ENCODE measurements at places on chromosomes 7 and 10.
A peak's percentile ranks its signal among the peaks of the same experiment; 100 is the strongest.

GRCh38 chr10:101569323-101569621 is 18.8 kb downstream of the POLL start:
- no peak for DNase-seq

DNA sequence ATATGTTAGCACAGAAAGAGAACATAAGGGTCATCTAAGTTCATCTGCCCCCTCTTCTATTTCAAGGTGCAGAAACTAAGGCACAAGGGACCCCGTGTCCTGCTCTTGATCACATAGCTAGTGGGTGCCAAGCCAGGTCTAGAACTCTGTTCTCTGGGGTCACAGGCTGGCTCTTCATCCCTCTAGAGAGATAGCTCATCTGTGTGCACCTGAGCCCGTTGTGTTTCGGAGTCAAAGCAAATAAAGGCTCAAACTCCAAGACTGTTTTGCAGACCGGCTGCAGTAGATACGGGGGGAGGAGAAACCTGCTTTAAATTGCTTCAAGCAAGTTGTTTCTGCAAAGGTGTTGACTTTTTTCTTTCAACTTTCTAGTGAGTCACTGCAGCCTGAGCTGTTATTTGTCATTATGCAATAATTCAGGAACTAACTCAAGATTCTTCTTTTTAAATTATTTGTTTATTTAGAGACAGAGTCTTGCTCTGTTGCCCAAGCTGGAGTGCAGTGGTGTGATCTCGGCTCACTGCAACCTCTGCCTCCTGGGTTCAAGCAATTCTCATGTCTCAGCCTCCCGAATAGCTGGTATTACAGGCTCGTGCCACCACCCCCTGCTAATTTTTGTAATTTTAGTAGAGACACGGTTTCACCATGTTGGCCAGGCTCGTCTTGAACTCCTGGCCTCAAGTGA is 6.5 kb downstream of the BLVRA start:
- no peak for DNase-seq

DNA sequence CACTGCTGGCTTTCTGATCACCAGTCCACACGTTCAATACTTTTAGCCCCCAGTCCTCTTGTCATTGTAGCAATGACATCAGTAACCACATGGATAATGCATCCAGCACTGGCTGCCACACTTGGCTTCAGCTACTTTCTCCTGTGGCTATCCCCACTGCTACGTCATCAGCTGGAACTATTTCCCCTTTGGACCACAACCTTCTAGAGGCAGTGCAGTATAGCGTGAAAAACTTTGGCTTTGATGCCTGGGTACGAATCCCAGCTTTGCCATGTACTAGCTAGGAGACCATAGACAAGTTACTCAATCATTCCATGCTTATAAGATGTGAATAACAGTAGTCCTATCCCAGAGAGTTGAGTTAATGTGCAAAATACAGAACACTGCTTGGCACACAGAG is 63.2 kb downstream of the CCDC3 start:
- no peak for DNase-seq

DNA sequence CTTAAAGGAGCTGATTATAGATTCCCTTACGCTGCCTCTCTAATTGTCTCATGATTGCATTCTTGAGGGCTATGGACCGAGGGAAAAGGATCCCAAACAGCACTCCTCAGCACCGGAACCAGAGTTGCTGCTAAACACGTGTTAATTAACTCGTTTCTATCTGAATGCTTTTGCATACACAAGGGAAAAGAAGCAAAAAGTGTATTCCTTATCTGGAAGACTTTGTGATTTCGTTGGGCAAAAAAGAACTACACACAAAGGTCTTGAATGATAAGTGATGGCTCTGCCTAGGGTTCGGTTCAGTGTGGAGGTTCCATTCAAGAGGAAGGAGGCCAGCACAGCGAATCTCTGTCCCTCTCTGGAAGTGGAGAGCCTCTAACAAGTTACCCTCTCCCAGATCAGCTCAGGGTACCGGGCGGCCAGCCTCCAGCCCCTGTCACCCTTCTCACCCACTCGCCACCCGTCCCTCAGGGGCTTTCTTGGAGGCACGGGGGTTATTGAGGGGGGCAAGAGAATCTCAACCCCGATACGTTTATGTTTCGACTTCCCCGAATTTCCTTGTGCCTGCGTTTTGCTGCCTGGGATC is 515 bp upstream of the SLC4A2 start:
- no peak for DNase-seq

DNA sequence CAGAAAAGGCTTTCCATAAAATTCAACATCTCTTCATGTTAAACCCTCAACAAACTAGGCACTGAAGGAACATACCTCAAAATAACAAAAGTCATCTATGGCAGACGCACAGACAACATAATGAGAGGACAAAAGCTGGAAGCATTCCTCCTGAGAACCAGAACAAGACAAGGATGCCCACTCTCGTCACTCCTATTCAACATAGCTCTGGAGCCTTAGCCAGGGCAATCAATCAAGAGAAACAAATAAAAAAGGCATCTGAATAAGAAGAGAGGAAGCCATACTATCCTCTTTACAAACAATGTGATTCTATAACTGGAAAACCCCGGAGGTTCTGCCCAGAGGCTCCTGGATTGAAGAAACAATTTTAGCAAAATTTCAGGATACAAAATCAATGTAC is 251.0 kb downstream of the MALRD1 start:
- no peak for DNase-seq

DNA sequence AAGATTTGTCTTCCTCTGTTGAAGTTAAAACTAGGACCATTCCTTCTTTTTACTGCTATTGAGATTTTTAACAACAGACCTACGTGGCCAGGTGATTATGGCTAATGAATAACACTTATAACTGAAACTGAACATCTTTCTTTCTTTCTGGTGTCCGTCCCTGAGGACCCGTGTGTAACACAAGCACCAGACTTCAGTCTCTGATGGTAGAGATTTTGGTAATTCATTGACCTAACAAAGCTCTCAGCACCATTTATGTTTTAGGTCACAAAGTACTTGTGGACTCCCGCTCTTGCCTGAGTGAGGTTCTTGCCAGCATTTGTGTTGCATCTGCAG is 40.4 kb upstream of the TMEM229A start:
- DNase-seq, result no peak

DNA sequence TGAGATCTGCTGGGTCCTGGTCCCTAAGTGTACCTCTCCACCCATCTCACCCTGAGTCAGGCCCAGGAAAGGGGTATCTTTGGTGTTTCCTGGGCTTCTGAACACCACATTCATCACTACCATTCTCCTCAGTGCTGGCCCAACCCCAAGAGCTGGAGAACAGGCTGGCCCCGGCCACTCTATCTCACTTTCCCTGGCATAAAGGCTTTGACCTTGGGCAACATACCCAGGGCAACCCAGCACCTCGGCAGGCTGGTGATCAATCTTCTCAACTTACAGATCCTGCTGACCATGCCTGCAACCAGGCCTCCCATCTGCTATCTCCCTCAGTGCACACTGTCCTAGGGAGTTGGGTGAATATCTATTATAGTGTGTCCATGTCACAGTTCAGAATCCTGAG is 2.1 kb downstream of the VSIR start:
- no peak for DNase-seq

- DNase-seq, result peak; percentile 31
Measured at GRCh38 chr10:22597138-22597537, 117.2 kb downstream of the PIP4K2A start.

DNA sequence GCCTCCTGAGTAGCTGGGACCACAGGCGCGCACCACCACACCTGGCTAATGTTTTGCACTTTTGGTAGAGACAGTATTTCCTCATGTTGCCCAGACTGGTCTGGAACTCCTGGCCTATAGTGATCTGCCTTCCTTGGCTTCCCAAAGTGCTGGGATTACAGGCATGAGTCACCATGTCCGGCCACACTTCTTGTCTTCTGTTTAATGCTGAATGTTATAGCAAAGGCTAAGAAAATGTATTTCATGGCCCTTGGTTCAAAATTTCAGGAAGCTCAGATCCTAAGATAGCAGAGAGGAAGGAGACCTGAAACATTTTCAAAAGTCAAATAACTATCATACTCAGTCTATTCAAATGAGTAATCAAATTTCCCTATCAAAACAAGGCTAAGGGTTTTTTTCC is 229.6 kb downstream of the BAMBI start:
- no peak for DNase-seq

GRCh38 chr10:59944339-59944935 is 38.1 kb upstream of the CCDC6 start:
- no peak for DNase-seq

GRCh38 chr10:69892816-69893215 is 91.1 kb downstream of the COL13A1 start:
- DNase-seq, result no peak

DNA sequence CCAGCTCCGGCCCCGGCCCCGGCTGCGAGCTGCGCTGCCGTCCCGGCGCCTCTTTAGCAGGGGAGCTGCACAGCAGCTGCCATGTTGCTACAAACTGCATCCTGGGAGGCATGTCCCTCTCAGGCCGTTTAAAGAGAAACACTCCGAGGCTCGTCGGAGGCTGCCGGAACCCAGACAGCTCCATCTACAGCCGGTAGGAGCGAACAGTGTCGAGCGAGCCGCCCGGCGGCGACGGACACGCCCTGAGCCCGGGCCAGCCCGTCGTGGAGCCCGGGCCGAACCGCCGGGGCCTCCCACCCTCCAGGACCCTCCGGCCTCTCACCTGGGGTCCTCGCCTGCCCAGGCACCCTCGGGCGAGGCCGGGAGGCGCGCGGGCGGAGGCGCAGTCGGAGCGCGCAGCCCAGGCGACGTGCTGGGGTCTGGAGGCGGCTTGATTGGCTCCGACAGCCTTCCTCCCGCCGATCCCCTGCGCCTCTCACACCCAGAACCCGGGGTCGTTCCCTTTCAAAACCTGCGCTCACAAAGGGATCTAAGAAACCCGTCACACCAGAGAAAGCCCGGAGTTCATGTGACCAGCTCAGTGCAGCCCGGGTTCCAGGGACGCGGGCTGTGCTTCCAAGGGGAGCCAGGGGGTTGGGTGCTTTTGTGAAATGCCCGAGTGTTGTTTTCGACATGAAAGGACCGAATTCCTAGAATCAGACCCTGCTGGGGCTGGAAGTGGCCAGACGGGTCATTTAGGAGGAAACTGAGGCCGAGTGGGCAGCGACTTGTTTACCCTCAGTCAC is at the start of gene ZNF777:
ZNF777 (minus strand) TSS at position 570 of the 785 bp plus-strand sequence. CDS start 5,040 bp downstream, outside the sequence.
- DNase-seq, result peak; percentile 87

DNA sequence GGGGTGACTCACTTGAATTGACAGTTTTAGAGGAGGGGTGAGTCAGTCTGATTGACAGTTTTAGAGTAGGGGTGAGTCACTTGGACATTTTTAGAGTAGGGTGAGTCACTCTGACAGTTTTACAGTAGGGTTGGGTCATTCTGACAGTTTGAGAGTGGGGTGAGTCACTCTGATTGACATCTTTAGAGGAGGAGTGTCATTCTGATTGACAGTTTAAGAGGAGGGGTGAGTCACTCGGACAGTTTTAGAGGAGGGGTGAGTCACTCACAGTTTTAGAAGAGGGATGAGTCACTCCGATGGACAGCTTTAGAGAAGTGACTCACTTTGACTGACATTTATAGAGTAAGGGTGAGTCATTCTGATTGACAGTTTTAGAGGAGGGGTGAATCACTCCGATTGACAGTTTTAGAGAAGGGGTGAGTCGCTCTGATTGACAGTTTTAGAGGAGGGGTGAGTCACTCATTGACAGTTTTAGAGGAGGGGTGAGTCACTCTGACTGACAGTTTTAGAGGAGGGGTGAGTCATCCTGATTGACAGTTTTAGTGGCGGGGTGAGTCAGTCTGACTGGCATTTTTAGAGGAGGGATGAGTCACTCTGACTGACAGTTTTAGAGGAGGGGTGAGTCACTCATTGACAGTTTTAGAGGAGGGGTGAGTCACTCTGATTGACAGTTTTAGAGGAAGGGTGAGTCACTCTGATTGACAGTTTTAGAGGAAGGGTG is 595.9 kb downstream of the DNAJB6 start:
- DNase-seq, result peak; percentile 4

DNA sequence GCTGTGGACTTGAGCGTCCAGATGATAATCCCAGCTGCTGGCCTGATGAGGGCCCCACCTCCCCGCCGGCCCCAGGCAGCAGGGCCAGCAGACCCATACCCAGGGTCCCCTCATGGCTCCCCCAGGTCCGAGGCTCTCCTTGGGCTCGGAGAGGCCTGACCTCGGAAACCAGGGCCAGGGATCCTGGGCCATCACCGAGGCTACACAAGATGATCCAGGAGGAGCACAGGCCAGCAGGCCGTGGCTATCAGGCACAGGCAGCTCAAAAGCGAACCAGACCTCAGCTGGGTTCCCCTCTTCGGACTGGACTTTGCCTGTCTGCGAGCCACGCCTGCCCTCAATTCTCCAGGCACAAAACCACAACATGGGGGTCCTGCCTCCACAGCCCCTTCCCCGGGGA is 17.4 kb downstream of the PDGFA start:
- no peak for DNase-seq
